ENCODE measurements at places on chromosomes 5 and 9. TPM values are rescaled to one million over a fixed set of nuclear protein-coding genes. Genes with fewer than 3 reads are reported as not detected.

TAF11L6 gene
- total RNA-seq, result not detected

NDUFS6 gene
- total RNA-seq, result 65.6 TPM

IFNB1 gene
- not detected for total RNA-seq

DNA sequence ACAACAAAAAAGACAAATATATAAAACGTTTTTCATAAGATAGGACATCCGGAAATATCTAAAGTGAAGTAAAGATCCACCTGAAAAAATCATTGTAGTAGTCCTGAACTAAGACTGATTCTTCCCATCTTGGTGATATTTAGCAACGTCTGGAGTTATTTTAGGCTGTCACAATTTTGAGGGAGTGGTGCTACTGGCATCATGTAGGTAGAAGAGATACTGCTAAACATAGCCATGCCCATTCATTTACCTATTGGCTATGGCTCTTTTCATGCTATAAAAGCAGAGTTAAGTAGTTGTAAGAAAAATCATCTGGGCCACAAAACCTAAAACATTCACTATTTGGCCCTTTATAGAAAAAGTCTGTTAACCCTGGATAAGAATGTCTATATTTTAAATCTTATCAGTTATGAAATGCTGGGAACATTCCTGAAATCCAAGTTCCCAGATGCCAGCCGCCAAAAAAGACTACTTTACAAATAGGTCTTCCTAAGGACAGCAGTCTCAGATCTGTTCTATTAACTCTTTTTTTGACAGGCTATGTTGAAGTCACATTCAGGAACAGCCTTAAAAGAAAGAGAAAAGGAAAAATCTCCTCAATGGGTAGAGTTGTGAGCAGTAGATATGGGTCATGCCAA is 27.0 kb downstream of the RAPGEF6 start:
- DNase-seq, result no peak

GRCh38 chr9:22039258-22039657 is 30.2 kb upstream of the CDKN2B start:
- no peak for DNase-seq

DNA sequence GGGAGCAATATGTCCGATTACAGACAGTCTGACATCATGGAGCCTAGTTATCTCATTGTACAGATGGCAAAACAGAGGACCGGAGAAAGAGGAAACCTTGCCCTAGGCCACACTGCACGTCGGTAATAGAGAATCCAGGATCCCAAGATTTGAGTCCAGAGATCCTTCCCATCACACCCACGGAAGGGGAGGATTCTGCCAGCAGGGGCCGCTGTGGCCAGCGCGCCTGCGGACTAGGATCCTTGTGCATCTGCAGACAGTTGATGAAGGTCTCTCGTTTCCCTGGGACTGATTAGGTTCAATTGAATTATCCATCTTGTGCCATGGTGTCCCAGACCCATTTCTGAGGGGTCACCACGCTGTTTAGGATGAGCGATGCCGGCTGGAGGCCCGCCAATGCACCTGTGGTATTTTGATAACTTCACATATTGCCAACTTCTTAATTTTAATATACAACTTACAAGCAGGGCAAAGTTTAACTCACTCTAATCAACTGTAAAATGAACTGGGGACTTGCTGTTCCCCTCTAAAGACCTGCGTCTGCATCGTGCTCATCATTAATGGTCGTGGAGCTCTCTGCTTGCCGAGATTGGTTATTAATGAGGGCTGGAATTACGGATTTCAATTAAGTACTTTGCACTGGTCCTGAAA is 592.7 kb upstream of the BRINP1 start:
- no peak for DNase-seq

DNA sequence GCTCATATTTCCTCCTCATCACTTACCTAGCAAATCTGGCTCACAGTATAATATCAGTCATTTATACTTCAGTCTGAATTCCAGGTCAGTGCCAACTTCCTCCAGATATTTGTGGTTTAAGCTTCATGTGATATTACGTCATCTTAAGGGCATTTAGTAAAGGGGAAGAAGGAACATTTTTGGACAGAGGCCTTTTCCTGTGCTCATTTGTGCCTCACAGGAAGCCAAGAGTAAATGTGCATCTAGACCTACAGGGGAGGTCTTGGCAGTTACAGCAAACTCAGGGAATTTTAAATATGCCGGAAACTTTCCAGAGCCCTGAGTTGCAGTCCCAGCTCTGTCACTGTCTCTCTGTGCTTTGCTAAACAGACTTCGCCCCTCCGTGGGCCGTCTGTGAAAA is 12.3 kb upstream of the KCNIP1 start:
- DNase-seq, result peak; percentile 82

DNA sequence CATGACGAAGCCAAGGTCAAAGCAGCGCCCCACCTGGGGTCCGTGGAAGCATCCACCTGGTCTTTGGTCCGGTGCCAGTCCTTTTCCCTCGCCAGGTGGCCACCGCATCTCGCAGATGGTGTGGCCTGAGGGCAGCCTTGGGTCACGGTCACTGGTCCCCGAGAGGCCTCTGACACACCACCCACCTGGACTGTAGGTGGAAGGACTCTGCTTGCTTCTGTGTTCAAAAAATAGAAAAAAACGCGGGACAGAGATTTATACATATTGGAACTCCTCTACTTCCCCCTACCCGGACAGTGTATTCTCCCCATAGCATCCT is 466 bp upstream of the TTC39B start:
- DNase-seq, result no peak

DNA sequence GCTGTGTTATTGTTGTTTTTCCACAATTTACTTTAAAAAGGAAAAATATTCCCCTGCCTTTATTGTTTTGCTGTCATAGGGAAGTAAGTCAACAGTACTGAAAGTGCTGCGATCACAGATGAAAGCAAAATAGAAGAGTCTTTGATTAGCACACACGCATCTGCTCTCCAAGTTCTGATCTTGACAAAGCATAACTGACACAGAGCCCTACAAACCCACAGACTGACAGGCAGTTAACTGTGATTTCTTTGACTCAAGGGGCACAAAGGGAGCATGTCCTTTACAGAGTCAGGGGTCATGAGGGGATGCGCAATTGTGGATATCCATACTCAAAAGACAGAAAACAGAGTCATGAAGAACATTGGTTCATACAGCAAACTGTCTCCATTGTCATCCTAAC is 123.7 kb downstream of the SNCAIP start:
- no peak for DNase-seq

DNA sequence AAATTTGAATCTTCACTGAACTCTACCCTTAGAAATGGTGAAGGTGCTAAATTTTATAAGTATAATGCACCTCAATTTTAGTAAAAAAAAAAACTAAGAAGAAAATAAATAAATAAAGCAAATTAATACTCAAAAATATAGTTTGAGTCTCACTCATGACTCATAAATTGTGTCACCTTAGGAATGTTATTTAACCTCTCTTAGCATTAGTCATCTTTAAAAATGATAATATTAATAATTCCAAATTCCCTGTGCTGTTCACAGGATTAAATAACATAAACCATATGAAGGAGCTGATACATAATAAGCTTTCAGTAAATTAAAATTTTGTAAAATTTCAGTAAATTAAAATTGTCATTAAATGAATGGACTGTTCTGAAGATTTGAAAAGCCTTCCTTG is 339.8 kb upstream of the RGMB start:
- no peak for DNase-seq

- peak; percentile 7 for DNase-seq
Measured at GRCh38 chr9:17453751-17454150, 125.1 kb upstream of the SH3GL2 start.

DNA sequence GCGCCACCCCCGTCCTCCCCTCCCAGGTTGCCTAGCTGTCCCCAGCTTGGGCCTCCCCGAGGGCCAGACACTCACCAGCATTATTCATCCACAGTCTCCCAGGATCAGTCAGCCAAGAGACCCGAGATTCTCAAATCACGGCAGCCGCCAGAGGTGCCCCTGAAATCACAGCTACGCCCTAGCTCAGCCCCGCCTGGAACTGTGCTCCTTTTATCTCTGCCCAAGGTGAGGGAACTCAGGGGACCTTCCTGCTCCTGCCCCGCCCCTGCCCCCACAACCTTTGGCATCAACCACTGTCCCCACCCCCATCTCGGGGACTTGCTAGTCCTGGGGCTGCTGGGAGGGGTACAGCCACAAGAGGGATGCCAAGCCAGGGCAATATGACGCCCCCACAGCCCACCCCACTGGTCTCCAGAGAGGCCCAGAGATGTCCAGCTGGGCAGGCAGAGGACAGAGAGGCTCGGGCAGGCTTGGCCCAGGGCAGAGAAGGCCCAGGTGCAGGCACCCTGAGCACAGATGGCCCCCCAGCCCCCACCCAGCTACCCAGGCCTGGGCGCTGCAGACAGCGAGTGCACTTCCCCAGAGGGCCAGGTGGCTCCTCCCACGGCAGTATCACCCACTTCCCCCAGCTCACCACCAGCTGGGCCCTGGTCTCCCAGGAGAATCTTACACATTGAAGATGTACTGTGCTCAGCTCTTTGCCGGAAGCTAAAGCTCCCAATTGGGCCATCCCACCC is at the start of gene FUT7:
TSS of gene FUT7 (minus strand) at position 185 of the 737 bp plus-strand sequence. CDS start at position 88, 97 bp downstream.
- no peak for DNase-seq

GRCh38 chr9:38361473-38361850 is 31.0 kb upstream of the ALDH1B1 start:
- DNase-seq, result no peak

GRCh38 chr5:175796536-175797499 is 74.6 kb upstream of the CPLX2 start:
- DNase-seq, result peak; percentile 89

DNA sequence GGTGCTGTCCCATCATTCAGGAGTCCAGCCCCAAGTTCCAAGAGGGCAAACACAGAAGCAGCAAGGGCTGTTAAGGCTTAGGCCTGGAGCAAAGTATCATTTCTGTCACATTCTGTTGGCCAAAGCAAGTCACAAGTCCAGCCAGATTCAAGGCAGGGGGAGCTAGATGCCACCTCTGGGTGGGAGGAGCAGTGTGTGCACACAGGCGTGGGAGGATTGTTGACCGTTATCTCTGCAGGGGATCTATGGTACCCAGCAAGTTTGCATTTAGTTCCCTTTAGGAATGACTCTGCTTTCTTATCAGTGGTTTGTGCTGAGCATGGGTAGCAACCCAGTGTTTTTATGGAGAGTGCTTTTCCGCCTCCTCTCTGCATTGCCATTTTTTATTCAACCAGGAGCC is 278.9 kb downstream of the NR3C1 start:
- no peak for DNase-seq

All from MCF 10A (cell line).